Endodermal cell (in vitro differentiated cells): ENCODE measurements at places on chromosomes 3 and 15.

GRCh38 chr3:52887166-52887565, 10.2 kb downstream of the STIMATE start:
- no peak for DNase-seq

DNA sequence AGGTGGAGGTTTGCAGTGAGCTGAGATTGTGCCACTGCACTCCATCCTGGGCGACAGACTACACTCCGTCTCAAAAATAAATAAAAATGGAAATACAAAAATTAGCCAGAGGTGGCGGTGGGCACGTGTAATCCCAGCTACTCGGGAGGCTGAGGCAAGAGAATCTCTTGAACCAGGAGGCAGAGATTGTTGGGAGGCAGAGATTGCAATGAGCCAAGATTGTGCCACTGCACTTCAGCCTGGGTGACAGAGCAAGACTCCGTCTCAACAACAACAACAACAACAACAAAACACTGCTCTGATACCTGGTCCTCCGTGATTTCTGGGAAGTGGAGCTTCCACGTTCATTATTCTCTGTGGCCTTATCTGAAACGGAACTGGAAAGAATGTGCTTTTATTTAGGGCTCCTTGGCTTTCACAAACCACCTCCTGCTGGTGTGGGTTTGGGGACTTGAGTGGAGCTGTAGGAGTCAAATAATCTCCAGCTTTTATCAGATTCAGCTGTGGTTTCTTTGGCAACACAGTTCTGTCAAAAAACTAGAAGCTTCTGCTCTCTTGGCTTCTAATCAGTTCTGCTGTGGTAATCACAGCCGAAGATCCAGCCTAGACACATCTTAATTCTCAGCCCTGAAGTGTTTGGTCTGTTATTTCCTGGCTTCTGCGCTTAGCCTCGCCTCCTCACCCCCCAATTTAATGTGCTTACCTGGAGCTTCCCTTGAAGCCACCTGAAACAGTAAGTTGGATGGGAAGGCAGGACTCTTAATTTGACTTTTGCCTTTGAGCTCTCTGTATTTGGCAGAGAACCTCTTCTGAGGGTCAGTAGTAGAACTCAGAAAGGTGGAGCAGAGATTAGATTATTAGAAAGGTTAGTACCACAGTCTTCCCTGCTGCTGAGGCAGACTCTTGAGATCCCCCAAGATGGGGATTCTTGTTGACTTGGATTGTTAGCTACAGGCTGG, 21.4 kb downstream of the IRAK2 start:
- DNase-seq = no peak

DNA sequence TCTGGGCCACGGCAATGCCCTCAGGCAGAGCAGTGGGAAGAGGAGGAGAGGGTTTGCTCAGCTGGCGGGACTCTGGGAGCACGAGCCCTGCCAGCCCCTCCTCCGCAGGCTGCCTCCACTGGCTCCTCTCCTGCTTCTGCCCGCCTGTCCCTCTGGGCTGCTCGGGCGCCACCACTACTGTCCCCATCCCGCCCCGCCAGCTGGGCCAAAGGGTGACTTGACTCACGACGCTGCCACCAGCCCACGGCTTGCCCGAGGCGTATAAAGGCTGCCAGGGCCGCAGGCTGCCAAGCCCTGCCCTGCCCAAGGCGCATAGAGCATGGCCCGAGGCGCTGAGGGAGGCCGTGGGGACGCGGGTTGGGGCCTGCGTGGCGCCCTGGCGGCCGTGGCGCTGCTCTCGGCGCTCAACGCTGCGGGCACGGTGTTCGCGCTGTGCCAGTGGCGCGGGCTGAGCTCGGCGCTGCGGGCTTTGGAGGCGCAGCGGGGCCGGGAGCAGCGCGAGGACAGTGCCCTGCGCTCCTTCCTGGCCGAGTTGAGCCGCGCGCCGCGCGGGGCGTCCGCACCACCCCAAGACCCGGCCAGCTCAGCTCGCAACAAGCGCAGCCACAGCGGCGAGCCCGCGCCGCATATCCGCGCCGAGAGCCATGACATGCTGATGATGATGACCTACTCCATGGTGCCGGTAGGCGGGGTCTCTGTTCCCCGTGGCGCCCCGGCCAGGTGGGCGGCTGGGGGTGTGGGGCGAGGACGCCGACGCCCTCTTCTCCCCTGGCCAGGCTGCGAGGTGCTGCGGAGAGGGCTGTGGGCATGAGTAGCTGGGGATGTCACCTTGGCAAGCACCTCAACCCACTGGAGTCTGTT, at the start of gene GLDN:
TSS of gene GLDN (plus strand) at position 290 of the 861 bp plus-strand sequence. CDS start at position 320, 30 bp downstream.
- DNase-seq = peak; percentile 76

GRCh38 chr3:155805204-155805801, 775 bp downstream of the C3orf33 start:
- no peak for DNase-seq

DNA sequence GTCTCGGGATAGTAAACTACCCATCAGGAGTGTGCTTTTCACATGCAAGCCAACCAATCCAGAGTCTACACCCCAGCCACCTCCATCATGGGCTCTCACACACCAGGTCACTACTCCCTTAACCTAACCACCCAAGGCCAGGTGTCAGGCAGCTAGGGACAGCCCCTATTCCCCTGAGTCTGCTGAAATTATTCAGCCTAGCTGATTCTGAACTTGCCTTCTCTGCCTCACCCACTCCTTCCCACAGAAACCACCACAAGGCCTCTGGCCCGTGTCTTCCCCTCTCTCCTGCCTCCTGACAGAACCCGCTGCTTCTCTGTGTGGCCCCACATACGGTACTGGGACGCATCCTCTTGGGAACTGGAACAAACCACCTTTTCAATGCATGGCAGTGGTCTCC, 82.1 kb downstream of the PCSK6 start:
- DNase-seq = no peak

DNA sequence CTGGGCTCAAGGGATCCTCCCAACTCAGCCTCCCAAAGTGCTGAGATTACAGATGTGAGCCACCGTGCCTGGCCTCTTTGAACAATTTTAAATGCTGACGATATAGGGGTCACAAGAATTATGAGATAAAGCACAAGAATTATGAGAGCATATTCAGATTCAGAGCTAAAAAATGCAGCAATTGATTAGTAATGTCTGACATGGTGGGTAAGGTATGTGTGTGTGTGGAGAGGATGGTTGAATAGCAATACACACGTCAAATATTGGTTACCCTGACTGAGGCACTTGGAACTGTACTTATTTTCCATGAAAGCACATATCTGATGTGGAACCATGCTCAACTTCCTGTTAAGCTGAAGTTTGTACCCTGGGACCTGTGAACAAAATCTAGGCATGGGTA, 115.6 kb downstream of the EOMES start:
- no peak for DNase-seq

GRCh38 chr3:197892162-197892561, 57.8 kb upstream of the RPL35A start:
- no peak for DNase-seq

GRCh38 chr15:67127965-67128364, 62.6 kb downstream of the SMAD3 start:
- peak; percentile 14 for DNase-seq

DNA sequence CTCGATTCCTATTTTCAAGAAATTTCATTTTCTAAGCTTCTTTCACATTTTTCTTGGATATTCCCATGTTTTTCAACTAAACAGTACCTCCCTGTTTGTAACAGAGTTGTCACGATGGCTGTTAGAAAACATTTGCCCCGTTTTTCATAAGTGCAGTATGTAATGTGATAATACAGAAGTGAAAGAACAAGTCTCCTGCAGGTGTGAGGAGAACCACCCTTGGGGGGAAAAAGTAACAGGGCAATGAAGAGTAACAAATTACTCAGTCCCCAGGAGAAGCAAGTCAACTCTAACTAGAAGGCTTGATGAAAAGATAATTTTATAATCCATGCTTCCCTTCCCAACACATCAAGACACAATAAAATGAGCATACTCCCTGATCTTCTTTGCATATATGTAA, 493.3 kb downstream of the FOXP1 start:
- no peak for DNase-seq

GRCh38 chr3:71421475-71421819, 162.1 kb downstream of the FOXP1 start:
- DNase-seq = no peak

- DNase-seq = no peak
These were observed 29.3 kb downstream of the RFTN1 start for GRCh38 chr3:16484216-16484615.

GRCh38 chr15:39344662-39345141, 236.2 kb upstream of the THBS1 start:
- DNase-seq = no peak

GRCh38 chr3:99929745-99930139, 112.1 kb downstream of the CMSS1 start:
- DNase-seq = peak; percentile 48
